NCI-H187 (cell line): ENCODE measurements at places on chromosomes 5 and 9.

GRCh38 chr5:53560506-53561191 is at the start of gene NDUFS4:
Gene NDUFS4 (plus strand): TSS chr5:53560639. CDS start chr5:53560663, 24 bp downstream.
- peak; percentile 30 for DNase-seq

DNA sequence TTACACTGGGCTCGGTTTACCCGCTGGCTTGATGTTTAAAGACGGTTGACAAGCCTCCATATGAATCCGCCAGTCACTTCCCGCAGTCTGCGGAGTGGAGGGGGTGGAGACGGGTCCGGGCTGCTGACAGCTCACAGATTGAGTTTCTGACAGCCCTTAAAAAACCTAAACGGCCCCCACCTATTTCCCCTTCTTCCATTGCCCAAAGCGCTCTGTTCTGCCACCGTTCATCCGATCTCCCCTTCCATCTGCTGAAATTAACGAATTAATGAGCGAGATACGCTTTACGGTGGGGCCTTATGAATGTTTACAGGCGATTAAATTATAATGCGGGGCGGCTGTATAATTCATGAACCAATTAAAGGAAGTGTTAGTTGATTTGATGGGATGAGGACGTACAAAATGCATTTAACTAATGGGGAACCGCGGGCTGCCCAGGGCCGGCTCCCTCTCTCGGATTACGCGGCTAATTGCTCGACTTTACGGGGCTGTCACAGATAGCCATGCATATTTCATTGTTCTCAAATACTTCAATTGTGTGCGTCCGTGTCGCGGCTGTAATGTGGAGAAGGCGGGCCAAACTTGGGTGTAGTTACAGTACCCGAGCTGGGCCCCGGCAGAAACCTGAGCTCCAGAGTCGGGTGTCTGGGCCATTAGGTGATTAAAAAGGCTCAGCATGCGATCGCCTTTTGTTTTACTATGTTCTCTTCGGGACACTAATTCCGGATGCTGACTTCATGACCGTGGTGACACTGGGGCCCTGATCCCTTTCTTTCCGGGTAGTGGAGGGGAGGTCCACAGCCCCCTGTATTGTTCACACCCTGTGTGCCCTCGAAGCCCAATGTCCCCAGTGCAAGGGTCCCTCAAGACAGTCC is 74.9 kb downstream of the GTF3C4 start:
- DNase-seq: no peak

- DNase-seq: no peak
Measured at GRCh38 chr5:158297002-158297527, 438.1 kb upstream of the CLINT1 start.

GRCh38 chr5:119397518-119398380 is 41.9 kb downstream of the TNFAIP8 start:
- DNase-seq: no peak

- DNase-seq: no peak
Measured at GRCh38 chr5:57267805-57268204, 93.9 kb downstream of the GPBP1 start.

DNA sequence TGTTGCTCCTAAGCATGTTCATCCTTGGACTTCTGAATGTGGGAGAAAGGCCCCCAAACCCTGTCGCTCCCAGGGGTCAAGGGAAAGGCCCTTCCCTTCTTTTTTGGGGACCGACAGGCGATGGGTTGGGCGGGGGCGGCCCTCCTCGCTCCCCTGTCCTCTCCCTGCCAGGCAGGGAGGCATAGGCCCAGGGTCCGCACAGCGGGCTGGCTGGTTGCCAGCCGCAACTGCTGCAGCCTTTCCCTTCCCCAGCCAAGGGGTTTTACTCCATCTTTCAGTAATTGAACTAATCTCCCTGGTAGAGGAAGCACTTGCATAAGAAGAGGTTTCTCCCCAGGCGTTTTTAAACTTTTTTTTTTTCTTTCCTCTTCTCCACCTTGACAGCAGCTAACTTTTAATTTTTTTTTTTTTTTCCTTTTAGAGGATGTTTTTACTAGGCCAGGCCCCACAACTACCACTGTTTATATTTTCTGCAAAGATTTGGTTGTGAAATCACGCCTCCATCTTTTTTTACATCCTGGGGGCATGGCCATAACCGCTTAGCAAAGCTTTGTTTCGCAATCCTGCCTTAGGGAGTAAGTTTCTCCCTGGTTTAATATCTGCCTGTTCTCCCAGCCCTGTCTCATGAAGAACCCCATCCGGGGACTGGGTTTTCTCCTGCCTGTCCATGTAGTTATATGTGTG is 216.9 kb upstream of the ZNF608 start:
- DNase-seq: no peak

- no peak for DNase-seq
Measured at GRCh38 chr5:88399561-88399960, 130.9 kb upstream of the TMEM161B start.

GRCh38 chr9:70580606-70581195 is 166.2 kb upstream of the KLF9 start:
- DNase-seq: no peak

- DNase-seq: no peak
Measured at GRCh38 chr5:18507114-18507513, 872.9 kb downstream of the TAF11L14 start.

DNA sequence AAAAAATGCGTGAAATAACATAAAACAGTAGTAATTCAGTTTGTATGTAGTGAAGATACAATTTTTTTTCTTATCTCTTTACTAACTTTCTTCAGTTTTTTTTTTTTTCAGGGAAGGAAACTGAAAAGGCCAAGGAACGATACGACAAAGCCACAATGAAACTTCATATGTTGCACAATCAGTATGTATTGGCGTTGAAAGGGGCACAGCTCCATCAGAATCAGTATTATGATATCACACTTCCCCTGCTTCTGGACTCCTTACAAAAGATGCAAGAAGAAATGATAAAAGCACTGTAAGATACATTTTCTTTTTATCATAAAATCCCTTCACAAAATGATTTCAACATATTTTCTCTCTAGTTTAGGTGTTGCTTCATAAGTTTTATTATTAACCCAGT is 120.0 kb downstream of the FER start:
- no peak for DNase-seq

GRCh38 chr5:129541648-129542251 is 81.7 kb downstream of the ADAMTS19 start:
- no peak for DNase-seq
